ENCODE measurements at places on chromosomes 4 and X. TPM values are rescaled to one million over a fixed set of nuclear protein-coding genes. Genes with fewer than 3 reads are reported as not detected.

OR13H1 gene
- not detected for polyA plus RNA-seq

NIPAL1 gene
- 0.96 TPM for polyA plus RNA-seq

GABRG1 gene
- polyA plus RNA-seq = not detected

PAGE4 gene
- polyA plus RNA-seq = not detected

GRCh38 chr4:150525321-150525868 is 56.6 kb upstream of the MAB21L2 start:
- no peaks in the 10 kb centered on the region for H3K27me3 ChIP-seq
- no peak overlapping the region for H3K27ac ChIP-seq
- DNase-seq = no peak
- H3K4me3 ChIP-seq = no peak overlapping the region
- H3K4me1 ChIP-seq = peaks cover 3% of the 10 kb centered on the region

DNA sequence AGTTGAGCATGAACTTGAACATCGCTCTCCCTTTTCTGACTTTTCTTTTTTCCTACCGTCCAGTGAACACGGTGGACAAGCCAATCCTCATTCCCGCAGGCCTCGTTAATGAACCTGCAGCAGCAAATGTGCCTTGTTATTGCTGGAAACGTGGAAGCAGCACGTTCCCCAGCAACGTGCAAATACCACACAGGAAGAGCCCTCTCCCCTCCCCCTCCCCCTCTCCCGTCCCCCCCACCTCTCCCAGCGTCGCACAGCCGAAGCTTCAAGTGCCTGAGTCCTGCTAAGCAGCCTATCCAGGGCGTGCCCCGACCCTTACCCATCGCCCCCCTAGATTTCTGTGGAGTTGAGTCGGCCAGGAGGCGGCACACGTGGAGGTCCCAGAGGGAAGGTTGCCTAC is 219.9 kb downstream of the BCOR start:
- no peak overlapping the region for H3K4me3 ChIP-seq
- H3K36me3 ChIP-seq = no peaks in the 10 kb centered on the region
- no peaks in the 10 kb centered on the region for H3K4me1 ChIP-seq
- H3K27ac ChIP-seq = no peak overlapping the region

GRCh38 chr4:187656959-187657358 is 338.6 kb upstream of the ZFP42 start:
- no peaks in the 10 kb centered on the region for H3K4me1 ChIP-seq
- H3K27me3 ChIP-seq = no peaks in the 10 kb centered on the region
- H3K4me3 ChIP-seq = no peak overlapping the region
- H3K27ac ChIP-seq = no peak overlapping the region
- no peak for DNase-seq

GRCh38 chrX:153052534-153052933 is 3.7 kb upstream of the PNMA3 start:
- no peak for DNase-seq
- H3K27ac ChIP-seq = no peak overlapping the region
- no peak overlapping the region for H3K4me3 ChIP-seq
- H3K36me3 ChIP-seq = no peaks in the 10 kb centered on the region
- H3K4me1 ChIP-seq = no peaks in the 10 kb centered on the region

GRCh38 chr4:53168228-53168627 is 197.6 kb downstream of the SCFD2 start:
- H3K36me3 ChIP-seq = no peaks in the 10 kb centered on the region
- H3K4me3 ChIP-seq = no peak overlapping the region
- DNase-seq = no peak
- H3K4me1 ChIP-seq = no peaks in the 10 kb centered on the region
- H3K27ac ChIP-seq = no peak overlapping the region

- H3K27me3 ChIP-seq = no peaks in the 10 kb centered on the region
- H3K27ac ChIP-seq = no peak overlapping the region
- no peak overlapping the region for H3K4me3 ChIP-seq
These were observed 101.2 kb downstream of the FAM13A start for GRCh38 chr4:88955580-88956380.
